ENCODE measurements at places on chromosomes 2 and 18.

DNA sequence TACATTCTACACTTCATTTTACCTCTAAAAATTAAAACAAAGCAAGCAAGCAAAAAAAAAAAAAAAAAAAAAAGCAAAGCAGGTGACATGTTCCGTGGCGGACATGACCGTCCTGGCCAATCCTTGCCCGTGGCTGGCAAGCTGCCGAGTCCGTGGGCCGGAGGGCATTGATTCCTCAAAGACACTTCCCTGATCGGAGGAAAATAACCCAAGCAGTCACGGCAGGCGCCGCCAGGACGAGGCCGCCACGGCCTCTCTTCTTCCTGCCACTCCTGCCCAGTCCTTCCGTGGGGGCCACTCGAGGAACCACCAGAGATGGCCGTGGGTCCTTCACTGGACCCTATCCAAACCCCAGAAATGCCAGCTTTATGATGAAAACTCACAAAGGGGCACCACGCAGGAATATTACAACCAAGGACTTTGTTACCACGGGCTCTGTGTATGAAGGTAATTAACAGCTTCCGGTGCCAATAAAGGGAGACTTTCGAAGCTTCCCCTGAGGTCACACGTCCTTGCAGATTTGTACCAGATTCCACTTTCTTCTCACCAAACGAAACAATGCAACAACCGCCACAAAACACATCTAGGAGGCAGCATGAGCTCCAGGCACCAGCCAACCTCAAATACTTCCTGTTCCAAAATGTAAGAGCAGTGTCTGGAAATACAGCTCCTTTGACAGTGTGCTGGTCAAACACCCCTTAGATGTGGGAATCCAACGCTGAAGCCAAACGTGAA is 170.3 kb downstream of the HDAC4 start:
- no peak for DNase-seq

- DNase-seq: no peak
Observed at GRCh38 chr18:37246779-37247340, 318.7 kb downstream of the CELF4 start.

DNA sequence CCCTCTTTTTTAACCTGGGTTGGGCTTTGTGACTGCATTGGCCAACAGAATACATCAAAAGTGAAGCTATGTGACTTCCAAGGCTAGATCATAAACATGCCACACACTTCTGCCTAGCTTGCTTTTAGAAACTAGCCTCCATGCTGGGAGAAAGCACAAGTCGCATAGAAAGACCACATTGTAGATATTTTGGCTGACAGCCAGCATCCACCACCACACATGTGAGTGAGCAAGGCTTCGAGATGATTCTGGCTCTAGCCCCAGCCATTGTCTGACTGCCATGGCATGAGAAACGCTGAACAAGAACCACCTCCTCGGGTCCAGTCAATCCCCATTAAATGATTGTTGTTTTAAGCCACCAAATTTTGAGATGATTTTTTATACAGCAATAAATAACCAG is 66.8 kb upstream of the STPG4 start:
- no peak for DNase-seq

DNA sequence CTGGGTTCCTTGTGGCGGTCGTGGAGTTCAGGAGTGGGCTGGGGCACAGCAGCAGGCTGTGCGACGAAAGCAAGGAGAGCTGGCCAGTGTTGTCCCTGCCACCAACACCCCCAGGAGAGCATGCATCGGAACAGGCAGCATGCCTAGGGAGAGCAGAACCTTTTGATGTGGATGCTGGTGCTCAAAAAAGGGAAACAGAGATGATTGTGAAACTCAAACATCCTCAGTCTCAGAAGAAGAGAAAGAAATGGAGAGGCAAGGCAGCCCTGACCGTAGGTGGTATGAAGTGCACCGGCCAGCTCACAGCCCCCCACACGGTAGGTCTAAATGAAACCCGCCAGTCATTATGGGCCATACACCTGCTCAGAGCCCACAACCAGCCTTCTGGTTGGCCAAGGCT is 253.4 kb downstream of the GBX2 start:
- no peak for DNase-seq

- DNase-seq: no peak
Observed at GRCh38 chr2:23146011-23146410, 239.0 kb upstream of the KLHL29 start.

DNA sequence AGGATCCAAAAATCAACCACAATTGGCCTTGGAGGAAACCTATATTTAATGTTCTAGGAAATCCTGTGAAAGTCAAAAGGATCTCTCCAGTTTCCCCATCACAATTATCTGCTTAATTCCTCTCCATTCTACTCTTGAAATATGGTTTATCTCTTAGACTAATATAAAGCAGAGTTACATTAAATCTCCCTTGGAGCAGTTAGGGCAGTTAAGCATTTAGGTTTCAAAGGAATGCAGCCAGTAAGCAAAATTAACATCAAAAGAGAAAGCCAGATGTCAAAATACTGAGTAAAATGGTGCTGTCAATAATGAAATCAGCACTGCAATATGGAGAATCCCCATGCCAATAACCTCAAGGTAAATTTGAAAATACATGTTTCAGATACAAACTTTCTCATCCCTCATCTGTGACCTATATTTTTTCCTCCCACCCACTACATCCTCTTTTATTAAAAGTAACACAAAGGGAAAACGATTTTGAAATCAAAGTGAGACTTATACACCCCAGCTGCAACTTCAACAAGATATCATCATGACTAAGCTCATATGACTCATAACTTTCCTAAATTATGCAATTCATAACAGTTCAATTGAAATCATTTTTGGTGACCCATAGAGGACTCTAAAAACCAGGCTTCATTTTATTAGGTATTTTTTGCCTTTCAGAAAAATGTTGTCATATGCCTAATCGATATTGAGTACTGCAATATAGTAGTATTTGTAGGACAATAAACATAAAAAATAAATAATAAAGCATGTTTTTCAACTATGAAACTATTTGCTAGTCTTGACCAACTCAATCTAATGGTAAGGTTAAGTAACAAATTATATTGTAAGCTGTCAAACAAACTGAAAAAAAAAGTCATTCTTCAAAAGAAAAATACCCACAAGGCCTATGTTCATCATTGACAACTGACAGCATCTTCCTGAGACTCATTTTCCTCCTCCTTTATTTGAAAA is 3.1 kb downstream of the ADAM17 start:
- no peak for DNase-seq

DNA sequence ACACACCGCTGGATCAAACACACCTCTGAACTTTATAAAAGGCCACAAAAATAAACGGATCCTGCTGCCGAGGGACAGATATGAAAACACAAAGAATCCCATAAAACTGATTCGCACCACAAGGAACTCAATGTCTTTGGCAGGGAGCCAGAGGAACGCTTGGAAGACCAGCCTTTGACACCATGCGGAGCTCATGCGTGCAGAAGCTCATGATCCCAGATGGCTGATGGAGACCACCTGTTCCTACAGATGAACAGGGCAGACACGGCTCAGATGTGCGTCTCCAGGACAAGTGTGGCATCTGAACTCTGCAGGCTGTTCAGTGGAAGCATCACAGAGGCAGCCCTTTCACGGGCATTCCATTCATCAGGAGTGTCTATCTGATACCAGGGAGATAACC is 24.9 kb downstream of the COPS9 start:
- no peak for DNase-seq

DNA sequence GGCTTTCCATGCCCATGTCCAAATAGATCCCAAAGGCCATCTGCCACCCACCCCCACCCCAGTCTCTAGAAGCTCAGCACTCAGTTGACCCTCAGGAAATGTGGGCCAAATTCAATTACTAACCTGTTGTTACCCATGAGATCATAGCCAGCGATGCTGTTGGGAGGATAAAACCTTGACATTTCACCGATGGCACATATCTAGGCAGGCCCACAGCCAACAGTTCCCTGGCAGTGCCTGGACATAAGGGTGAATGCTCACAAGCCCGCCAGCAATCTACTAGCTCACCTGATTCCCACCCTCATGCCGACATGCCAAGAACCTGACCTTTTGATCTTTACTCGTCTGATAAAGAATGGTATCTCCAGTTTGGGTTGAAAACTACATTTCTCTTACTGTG is 11.8 kb upstream of the ACOXL start:
- no peak for DNase-seq

DNA sequence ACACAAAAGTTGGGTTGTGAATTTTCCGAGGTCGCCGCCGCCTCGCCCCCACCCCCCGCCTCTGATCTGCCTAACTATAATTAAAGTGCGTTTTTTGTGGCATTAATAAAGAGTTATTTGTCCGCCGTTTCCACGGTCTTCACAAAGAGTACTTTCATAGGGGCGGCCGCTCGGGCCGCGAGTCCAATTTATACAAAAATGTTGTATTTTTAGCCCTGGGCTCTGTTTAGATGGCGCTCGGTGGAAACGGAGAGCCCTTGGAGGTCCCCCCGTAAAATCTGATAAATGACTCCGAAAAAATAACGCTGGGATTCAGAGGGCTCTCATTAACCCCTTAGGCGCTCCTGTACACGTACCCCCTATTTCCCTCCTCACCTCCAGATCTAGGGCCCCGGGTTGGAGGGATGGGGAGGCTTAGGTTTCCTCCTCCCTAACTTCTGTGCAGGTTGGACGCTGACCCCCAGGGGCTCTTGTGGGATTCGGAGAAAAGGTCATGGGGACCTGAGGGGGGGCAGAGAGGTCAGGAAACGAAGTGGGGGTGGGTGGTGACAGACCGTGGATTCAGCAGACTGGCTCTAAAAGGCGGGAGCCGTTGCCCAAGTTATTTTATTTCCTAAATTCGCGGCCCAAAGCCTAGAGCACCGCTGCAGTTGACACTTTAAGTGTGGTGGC is 1.9 kb downstream of the CYP26B1 start:
- DNase-seq: no peak

- DNase-seq: no peak
Observed at GRCh38 chr2:5673145-5674025, 18.8 kb upstream of the SOX11 start.

- DNase-seq: no peak
Observed at GRCh38 chr2:45769056-45769455, 117.6 kb downstream of the PRKCE start.

DNA sequence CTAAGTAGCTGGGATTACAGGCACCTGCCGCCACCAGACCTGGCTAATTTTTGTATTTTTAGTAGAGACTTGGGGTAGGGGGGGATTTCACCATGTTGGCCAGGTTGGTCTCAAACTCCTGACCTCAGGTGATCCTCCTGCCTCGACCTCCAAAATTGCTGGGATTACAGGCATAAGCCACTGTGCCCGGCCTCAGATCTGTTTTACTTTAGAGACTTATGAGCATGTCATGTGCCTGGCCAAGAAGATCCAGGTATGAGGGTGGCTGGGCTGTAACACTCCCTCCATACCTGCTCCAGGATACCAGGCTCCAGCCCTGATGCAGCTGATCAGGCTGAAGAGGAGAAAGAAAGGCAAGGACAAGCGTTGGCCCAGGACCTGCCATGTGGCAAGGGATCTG is 125.0 kb downstream of the LPIN1 start:
- no peak for DNase-seq

- DNase-seq: no peak
Observed at GRCh38 chr2:137021763-137022162, 256.4 kb downstream of the THSD7B start.

GRCh38 chr2:238634701-238635357 is 208.1 kb downstream of the ASB1 start:
- no peak for DNase-seq

GRCh38 chr2:218471982-218472381 is 53.1 kb downstream of the VIL1 start:
- DNase-seq: no peak

DNA sequence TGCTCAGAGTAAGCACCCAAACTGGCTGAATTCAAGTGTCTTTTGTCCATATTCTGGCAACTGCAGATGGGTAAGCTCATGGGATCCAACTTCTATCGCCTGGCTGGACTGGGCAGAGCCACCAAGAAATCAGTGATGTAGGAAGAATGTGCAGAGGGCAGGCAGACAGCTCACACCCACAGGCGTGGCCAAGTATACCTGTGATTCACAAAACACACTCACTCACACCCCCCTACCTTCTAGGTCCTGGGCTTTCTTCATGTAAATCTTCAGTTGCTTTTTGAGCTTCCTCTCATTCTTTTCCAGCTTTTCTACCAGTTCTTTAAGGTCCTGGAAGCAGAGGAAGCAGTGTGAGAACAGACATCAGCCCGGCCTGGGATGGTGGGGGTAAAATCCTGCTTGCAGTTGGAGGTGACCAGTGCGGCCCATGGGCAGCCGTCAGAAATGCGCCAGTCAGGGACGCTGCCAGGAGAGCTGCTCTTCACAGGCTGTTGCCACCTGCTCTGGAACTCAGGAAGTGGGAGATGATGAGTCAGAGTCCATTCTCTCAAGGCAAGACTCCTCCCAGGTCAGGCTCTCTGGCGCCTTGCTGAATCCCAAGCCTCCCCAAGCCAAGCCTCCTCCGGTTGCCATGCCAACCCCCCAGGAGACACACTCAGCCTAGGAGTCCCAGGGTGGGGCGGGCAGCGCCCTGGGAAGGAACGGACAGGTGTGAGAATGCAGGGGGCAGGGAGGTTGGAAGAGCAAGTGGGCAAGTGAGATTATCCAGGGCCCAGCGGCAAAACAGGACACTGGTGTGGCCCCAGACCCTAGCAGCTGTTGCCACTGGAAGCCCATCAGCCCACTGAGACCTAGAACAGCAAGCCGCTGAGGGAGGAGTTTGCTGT is 36.2 kb upstream of the ACAA2 start:
- no peak for DNase-seq

GRCh38 chr2:26356111-26356510 is 9.5 kb upstream of the ADGRF3 start:
- no peak for DNase-seq

GRCh38 chr2:174007010-174007409 is 41.8 kb upstream of the SP3 start:
- DNase-seq: no peak

- DNase-seq: no peak
Observed at GRCh38 chr2:72893594-72894319, 6.5 kb downstream of the SPR start.

DNA sequence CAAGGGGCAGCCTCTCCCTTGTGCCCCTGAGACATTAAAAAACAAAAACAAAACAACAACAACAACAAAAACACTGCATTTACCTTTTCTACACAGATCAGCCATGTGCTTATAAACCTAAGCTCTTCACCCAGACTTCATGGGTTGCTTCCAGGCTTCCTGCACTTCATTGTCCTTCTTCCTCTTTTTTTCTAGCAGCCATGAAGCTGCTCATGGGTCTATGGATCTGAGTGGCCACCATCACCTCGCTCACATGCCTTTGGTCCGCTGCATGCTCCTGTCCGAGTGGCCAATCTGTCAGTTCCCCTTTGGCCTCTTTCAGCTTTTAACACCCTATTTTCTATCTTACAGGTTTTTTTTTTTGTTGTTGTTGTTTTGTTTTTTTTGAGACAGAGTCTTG is 9.0 kb upstream of the TET3 start:
- DNase-seq: no peak
